Cardiac ventricle fibroblast (primary cell): ENCODE measurements at places on chromosomes 5 and 9. TPM values are rescaled to one million over a fixed set of nuclear protein-coding genes. Genes with fewer than 3 reads are reported as not detected.

Gene CD180
- 0.06 TPM in 1 of 2 replicates, not detected in the other for total RNA-seq

Gene IL5
- not detected in 2 replicates for total RNA-seq

Gene PPP3R2
- not detected in 2 replicates for total RNA-seq

Gene GM2A
- total RNA-seq: 22.0 and 26.1 TPM in 2 replicates

Gene C9
- total RNA-seq: not detected in 2 replicates

Gene NR2F1-AS1
- total RNA-seq: 6.9 and 12.4 TPM in 2 replicates

Gene ABHD17B
- total RNA-seq: 9.3 and 10.5 TPM in 2 replicates

Gene ZFP2
- total RNA-seq: 1.3 and 2.8 TPM in 2 replicates

Gene FAM114A2
- total RNA-seq: 17.2 and 17.3 TPM in 2 replicates

Gene PCDHA12
- total RNA-seq: 0.06 and 0.34 TPM in 2 replicates

Gene TLR4
- 21.0 and 23.4 TPM in 2 replicates for total RNA-seq

Gene GDA
- not detected in 2 replicates for total RNA-seq

Gene ADAMTS6
- total RNA-seq: 1.7 and 2.9 TPM in 2 replicates

Gene CCDC187
- total RNA-seq: 0.05 TPM in 1 of 2 replicates, not detected in the other

Gene ECSCR
- total RNA-seq: 2.1 and 5.1 TPM in 2 replicates
